NCI-H748 treated with DMSO at 0.1 percent for 48 hours (cell line): ENCODE measurements at places on chromosomes 6 and 20.

GRCh38 chr20:63280929-63281545 is 8.4 kb downstream of the ARFGAP1 start:
- DNase-seq = no peak

- no peak for DNase-seq
Observed at GRCh38 chr6:130981409-130981808, 81.6 kb downstream of the EPB41L2 start.

DNA sequence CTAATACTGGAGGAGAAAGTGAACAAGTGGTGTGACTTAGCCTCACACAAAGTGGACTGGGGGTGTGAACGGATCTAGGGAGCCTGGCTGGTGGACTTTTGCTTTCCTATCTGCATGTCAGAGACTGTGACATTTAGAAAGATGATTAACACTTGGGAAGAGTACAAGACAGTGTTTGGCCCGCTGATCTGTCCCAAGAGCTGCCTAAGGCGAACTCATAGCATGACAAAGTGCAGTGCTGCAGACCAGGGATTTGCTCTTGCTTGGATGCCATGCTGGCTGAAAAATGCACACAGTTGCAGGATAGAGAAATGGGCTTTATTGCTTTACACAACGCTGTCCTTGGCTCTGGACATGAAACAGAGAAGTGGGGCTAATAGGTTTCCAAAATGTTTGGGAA is 386.0 kb upstream of the MAN1A1 start:
- no peak for DNase-seq

DNA sequence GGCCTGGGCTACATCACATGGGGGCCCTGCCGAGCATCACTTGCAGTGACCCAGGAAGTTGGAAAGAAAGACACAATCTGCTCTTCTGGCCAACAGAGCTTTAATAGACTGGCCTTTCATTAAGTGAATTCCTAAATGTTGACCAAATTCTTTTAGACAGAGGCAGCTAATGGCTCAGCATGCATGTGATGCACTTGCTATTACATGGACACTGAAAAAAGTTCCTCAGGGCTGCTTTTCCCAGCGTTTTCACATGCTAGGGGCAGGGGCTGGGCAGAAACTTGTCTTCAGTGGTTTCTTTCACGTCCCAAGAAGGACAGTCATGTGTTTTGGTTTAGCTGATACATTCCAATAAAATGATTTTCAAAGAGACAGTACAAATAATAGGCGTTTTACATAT is 651.0 kb upstream of the SLC35B3 start:
- DNase-seq = no peak

DNA sequence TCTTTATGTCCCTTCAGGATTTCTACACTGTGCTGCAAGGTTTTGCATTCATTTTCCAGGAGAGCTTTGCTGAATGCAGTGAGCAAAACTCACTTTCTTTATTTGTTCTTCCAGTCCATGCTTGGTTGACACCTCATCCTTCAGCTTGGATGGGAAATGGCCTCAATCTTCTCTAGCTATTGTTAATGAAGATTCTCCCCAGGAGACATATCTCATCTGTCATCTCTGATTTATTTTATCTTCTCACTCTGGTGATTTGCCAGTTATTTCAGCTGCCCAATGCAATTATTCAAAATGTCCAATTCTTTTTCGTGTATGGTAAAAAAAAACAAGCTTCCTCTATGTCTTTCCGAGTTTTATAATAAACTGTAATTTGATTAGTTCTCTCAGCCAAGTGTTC is 77.9 kb upstream of the PAK5 start:
- DNase-seq = no peak

GRCh38 chr20:52405986-52406385 is 214.4 kb upstream of the ZFP64 start:
- DNase-seq = no peak

DNA sequence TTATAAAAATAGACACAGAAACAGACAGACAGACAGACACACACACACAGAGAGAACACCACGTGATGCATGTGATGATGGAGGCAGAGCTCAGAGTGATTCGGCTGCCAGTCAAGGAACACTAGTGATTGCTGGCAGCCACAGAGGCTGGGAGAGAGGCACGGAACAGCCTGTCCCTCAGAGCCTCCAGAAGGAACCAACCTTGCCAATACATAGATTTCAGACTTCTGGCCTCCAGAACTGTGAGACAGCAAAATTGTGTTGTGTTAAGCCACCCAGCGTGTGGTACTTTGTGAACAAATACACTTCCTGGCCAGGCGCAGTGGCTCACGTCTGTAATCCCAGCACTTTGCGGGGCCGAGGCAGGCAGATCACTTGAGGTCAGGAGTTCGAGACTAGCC is 9.5 kb upstream of the PARD6B start:
- DNase-seq = no peak

DNA sequence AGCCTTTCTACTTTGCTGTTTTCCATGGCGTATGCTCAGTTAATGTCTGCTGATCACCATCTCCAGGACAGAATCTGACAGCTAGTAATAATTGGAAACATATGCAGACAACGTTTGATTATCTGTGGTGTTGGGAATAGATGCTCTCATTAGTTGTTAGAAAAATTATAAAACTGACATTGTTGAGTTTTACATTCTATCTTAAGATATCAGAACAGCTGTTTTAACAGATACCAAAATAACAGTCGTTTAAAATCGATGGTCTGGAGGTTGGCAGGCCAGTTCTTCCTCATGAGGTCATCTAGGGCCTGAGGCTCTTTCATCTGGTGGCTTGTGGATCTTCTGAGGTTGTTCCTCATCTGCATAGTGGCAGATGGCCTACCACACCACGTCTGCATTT is 137.6 kb downstream of the AIG1 start:
- DNase-seq = no peak

GRCh38 chr6:52364480-52365166 is 2.7 kb downstream of the PAQR8 start:
- DNase-seq = no peak

DNA sequence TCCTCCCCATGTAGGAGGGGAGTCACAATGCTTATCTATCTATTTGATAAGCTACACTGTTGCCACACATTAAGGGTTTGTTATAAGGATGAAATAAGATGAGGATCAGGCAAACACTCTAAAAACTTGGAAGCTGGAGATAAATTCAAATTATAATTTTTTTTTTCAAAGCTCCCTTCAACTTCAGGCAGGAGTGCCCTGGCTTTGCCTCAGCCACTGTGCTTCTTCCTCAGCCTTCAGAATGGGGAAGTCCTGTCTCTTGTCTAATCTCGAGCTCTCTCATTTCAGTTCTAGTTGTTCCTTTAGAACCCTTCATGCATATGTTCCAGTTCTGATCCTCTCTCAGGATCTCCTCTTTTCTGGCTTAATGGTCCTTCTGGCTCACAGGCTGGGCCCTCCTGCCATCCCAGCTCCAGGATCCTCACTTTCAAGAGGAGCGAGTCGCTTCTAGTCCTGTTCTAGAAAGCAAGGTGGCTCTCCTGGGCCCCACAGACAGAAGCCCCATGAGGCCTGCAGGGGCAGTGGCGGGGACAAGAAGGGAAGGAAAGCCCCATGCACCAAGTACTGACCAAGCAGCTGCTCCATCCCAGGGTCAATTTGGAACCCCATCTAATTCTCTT is 164.3 kb downstream of the VEGFA start:
- no peak for DNase-seq

GRCh38 chr6:151577257-151577656 is 83.4 kb downstream of the CCDC170 start:
- DNase-seq = no peak

- DNase-seq = no peak
Observed at GRCh38 chr20:38157635-38158495, 7.2 kb downstream of the TGM2 start.

DNA sequence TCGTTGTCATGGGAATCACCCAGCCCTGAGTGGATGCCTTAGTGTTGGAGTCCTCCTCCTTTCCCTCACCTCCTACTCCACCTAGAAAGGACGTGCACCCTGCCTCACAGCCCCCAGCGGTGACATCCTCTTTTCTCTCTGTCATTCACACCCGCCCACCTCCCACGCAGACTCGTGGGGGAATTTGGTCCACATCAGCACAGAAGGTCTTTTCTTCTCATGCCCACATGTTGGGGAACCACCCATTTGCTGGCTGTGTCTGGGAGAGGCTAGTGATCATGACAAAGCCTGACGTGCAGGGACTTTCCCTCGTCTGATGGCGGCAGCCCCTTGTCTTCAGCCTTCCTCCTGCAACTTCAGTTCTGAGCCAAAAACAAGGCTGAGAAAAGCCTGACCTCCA is 96.0 kb upstream of the CNKSR3 start:
- no peak for DNase-seq

DNA sequence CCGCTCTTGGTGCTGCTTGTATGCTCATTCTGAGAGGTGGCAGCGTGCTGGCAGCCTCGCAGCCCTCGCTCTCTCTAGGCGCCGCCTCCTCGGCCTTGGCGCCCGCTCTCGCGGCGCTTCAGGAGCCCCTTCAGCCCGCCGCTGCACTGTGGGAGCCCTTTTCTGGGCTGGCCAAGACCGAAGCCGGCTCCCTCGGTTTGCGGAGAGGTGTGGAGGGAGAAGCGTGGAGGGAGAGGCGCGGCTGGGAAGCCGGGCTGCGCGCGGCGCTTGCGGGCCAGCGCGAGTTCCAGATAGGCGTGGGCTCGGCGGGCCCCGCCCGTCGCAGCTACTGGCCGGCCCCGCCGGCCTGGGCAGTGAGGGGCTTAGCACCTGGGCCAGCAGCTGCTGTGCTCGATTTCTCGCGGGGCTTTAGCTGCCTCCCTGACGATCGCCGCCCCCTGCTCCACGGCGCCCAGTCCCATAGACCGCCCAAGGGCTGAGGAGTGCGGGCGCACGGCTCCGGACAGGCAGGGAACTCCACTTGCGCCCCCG is 19.5 kb upstream of the FAM8A1 start:
- DNase-seq = no peak

GRCh38 chr6:72624557-72625160 is 2.8 kb downstream of the KCNQ5 start:
- DNase-seq = peak; percentile 40

GRCh38 chr20:16393836-16394235 is 179.4 kb downstream of the KIF16B start:
- no peak for DNase-seq

DNA sequence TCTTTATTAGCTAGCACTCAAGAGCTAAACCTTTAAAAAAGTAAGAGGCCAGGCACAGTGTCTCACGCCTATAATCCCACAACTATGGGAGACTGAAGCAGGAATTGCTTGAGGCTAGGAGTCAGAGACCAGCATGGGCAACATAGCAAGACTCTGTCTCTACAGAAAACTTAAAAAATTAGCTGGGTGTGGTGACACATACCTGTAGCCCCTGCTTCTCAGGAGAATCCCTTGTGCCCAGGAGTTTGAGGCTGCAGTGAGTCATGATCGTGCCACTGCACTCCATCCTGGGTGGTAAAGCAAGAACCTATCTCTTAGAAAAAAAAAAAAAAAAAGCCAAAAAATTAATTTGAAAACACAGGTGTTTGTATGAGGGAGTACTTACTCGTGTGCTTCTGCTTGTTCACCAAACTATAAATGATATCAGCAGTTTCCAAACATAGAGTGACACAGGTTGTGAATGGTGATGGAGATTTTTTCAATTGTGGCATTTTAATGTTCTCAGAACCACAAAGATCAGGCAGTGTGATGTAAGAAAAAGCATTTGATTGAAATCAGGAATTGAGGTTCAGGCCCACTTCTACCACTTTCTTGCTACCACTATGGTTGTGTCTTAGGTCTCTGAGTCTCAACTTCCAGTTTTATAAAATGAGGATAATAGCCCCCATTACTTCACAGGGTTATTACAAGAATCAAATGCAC is 104.9 kb downstream of the FOXO3 start:
- no peak for DNase-seq

- no peak for DNase-seq
Observed at GRCh38 chr6:113859349-113860180, 2.4 kb downstream of the MARCKS start.

DNA sequence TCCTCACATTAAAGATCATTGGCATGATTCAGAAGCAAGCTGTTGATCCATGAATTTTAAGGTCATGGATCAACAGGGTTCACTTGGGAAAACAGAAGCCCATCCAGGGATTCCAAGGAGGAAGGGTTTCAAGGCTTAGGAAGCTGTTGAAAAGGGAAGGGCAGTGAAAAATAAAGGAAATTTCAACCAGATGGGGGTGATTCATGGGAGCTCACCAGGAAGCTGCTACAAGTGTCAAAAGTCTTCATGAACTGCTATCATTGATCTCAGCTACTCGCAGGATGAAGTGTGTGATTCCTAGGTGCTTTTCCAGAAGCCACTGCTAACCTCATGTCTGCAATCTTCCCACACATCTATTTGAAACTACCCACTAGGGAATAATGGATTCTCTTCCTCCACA is 26.2 kb downstream of the ADTRP start:
- no peak for DNase-seq

GRCh38 chr6:97812940-97813339 is 529.9 kb upstream of the MMS22L start:
- no peak for DNase-seq

GRCh38 chr20:54122681-54123586 is 50.9 kb downstream of the CYP24A1 start:
- DNase-seq = no peak

DNA sequence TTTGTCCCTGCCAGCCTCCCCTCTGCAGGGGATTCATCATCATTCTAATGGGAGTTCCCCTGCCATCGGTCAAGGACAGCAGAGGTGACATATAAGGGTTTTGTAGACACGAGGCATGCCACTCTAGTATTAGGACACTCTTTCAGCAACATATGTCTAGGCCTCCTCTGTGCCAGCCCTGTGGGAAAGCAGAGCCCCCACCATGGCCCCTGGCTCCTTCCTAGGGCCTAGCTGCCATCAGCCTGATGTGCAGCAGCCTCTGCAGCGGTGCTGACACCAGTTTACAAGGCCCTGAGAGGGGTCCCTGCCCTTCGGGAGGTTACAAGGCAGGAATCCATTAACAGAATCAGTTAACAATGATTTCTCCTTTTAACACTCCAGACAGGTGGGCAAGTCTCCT is 32.5 kb downstream of the TMEM242 start:
- DNase-seq = no peak
